ENCODE measurements at places on chromosomes 6 and 20.

DNA sequence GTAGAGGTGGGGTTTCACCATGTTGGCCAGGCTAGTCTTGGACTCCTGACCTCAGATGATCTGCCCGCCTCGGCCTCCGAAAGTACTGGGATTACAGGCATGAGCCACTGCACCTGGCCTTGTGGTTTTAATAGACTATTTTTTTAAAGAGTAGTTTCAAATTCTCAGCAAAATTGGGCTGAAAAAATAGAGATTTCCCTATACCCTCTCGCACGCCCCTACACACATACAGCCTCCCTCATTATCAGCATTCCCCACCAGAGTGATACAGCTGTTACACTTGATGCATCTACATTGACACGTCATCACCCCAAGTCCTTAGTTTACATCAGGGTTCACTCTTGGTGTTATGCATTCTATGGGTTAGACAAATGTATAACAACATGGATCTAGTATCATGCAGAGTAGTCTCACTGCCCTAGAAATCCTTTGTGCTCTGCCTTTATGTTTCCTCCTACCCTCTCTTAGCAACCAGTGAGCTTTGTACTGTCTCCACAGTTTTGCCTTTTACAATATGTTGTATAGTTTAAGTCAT lies 103.6 kb downstream of the CDYL start:
- no peak for DNase-seq

DNA sequence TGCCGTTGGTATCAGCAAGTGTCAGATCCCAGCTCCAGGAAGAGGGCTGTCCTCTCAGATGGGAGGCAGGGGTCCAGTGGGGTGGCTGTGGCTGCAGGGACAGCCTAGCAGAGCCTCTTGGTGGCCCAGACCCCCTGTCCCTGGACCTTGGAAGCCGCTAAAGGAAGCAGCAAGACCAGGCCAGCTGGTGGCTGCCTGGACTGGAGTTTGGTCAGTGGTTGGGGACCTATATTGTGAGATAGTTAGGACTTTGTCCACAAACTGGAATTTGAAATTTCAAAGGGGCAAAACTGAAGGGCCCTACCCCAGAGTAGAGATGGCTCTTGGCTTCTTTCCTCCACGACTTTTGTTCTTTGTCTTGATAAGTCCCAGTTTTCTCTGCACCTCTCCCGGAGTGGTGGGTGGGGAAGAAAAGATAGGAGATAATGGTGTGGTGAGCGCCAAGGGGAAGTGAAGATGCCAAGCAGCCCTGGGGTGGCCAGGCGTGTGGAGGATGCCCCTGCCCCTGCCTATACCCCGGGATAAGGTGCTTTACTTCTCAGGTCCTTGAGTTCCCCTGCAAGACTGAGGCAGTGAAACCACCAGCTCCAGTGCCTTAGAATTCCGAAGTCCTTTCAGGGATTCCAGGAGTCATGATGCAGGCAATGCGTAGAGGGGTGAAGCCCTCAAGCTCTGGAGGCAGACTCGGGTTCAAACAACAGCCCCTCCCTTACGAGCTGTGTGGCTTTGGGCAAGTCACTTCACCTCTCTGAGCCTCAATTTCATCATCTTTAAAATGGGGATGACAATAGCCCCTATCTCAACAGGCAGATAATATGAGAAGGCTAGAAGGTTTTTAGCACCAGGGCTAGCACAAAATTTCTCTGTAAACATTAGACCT lies 40.2 kb downstream of the HNF4A start:
- no peak for DNase-seq

- DNase-seq, result no peak
Measured at GRCh38 chr20:8423482-8423881, 291.4 kb downstream of the PLCB1 start.

DNA sequence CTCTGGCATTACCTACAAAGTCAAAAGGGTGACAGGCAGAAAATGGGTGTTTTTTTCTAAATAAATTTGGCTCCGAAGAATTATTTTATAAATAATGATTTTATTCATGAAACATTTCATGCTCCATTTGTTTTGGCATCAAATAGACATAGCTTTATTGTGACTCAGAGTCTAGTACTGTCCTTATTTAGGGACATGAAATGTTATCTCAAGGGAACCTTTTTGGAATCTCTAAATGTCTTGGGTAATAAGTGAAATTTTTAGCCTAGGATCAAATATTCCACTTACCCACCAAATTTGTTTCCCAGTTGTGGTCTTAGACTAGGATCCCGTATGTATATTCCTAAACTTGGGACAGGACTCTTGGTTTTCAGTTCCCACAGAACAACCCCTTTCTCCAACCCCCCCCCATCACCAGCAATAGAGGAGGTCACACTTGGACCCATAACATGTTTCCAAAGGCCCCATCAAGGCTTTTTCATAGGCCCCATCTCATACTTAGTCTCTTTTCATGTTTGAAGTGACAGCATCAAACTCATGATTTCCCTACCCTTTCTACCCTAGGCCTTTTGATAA lies 81.8 kb downstream of the JAG1 start:
- no peak for DNase-seq

- no peak for DNase-seq
Measured at GRCh38 chr20:13149371-13150105, 71.5 kb upstream of the ISM1 start.

GRCh38 chr6:80249897-80250296 lies 143.4 kb downstream of the BCKDHB start:
- no peak for DNase-seq

DNA sequence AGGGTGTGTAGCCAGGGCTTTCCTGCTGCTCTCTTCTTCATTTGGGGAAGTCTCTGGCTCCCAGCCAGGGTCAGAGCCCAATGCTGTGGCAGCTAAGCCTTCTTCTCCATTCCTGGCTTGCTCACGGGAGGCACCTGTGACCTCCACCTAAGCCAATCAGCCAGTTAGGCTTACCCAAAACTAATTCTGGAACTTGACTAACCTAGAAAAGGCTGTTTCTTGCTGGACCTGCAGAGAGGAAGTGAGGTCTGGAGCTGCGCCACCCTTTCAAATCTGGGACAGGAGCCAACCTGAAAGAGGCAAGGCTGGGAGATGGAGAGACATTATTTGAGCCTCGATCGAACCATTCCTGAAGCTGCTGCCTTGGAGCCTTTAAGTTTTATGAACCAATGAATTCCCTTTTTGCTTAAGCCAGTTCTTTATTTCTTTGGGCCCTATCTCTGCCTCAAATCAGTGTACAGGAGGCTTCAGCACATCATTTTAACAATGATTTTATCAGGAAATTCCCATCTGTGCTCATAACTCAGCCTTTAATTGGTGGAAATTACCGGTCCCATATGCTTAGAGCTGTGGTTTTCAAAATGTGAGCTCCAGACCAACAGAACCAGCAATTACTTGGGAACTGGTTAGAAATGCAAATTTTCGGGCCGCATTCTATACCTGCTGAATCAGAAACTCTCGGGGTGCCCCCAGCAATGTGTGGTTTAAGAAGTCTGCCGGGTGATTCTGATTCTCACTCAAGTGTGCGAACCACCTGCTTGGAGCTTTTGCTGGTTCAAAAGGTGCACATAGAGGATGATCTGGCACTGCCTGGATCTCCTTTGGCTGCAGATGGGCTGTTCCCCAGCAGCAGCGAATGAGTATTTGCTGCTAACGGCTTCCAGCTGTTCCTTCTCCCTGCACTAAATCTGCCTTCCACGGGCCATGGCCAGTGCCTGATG lies 97.4 kb upstream of the RNF24 start:
- DNase-seq, result no peak

- DNase-seq, result no peak
Measured at GRCh38 chr6:145360865-145361264, 374.5 kb downstream of the EPM2A start.

- DNase-seq, result no peak
Measured at GRCh38 chr6:79719248-79719960, 88.3 kb downstream of the SH3BGRL2 start.

DNA sequence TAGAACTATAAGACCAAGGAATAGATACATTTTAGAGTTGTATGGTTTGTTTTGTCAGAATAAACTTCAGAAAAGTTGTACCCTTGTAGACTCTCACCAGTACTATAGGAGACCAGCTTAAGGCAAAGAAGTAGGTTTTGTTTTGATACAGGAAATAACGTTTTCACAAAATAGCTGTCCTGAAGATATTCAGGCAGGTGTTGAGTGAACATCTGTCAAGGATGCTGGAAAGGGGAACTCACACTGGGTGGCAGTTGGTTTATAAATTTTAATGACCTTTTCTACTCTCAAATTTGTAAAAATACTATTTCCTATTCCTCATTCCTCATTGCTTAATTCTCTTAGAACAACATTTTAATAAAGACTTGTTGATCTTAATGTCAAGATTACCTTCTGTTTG lies 174.0 kb upstream of the MAN1A1 start:
- DNase-seq, result no peak

DNA sequence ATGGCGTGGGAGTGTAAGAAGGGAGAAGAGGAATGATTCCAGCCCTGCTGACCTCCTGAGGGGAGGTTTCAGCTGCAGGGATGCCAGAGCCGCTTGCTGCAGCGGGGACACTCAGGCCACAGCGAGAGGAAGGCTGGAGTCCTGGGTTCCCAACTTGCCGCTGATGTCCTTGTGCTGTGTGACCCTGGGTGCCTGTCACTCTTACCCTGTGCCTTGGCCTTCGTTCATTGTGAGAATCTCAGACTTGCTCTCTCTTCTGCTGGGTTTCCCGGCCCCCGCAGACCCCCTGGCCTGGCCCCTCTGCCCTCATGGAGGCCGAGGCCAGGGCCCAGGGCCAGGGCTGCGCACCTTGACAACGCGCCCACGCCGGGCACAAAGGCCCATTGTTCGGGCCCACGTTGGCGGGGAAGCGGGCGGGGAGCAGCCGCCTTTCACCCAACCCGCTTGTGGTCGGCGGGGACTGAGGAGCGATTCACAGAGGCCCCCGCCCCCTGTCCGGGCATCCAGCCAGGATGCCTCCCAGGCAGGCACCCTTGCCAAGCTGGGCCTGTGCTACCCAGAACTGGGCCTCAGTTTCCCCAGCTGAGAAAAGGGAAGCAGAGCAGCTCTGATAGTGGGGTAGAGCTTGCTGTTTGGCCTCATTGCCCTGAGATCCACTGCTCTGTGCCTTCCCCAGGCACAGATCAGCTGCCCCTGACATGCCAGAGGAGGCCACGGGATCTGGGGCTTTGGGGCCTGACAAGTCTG lies 52.4 kb downstream of the CEBPB start:
- peak; percentile 49 for DNase-seq

DNA sequence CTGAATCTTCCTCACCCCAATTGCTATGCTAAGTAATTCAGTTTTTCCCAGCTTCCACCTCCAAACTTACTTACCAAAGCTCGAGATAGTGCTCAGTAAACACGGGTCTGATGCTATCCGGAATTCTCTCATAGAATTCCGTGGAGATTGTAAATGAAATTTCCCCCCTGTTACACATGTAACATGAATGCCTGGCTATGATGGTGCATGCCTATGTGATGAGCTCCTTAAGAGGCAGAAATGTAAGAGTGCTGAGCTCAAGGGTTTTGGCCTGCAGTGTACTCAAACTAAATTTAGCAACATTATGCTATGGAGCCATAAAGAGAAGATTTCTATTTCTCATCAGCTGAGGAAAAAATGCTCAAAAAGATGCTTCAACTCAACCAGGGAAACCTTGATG lies 133.4 kb upstream of the FUT9 start:
- no peak for DNase-seq

DNA sequence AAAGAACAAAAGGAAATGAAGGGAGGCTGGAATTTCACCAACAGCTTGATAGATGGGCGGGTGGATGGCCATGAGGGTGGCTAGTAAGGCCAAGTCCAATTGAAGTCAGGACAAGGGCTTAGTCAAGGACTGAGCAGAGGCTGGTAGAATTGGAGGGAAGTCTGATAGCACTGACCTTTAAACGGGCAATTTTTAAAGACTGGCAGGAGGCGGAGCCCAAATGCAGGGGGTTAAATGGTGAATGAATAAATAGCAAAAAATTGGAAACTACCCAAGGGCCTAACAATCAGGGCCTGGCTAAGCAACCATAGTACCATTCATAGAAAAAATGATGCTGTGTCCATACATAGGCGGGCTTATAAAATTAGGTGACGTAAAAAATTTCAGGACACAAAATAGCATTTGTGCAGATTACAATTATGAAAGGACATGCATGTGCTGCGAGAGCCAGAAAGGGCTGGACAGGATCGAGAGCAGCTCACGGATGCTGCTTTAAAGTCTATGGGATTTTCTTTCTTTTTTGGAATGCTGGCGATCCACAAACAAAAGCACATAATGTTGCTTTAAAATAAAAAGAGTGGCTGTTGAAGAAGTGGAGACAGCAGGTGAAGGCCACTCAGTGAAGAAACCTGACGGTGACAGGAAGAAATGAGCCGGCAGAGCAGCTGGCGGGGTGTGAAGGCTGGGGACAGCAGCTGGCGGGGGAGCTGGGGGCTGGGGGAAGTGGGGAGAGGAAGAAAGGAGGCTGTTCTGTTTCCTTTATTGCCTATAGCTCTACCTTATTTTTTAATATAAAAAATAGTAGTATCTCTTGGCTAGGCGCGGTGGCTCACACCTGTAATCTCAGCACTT lies 42.8 kb upstream of the TAF8 start:
- no peak for DNase-seq

- no peak for DNase-seq
Measured at GRCh38 chr6:107628878-107629277, 139.0 kb downstream of the SOBP start.

- no peak for DNase-seq
Measured at GRCh38 chr6:168584671-168585070, 143.7 kb downstream of the SMOC2 start.

DNA sequence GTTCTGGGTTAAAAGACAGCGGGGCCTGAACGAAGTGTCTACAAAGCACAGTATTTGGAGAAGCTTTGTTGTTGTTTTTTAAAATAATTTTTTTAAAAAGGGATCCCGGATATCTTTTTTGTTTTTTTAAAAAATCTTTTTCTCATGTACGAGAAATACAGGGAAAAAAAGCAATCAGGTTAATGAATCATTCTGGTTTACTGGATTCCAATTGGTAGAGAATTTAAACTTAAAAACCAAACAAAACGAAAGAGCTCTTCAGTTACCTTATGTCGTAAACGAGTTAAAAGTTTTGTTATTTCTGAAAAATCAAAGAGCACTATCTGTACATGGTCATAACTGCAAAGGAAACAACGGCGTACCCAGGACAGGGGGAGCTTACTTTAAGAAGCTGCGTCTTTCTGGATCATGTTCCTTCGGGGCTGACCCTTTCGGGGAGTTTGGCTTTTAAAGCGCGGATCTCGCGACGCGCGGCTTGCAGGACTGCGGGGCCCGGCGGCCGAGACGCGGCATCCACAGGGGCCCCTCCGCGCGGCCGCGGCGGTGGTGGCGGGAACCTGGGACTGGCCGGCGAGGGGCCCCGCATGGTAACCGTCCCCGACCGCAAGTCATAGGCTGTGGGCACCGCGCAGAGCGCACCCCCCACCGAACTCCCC lies 927 bp downstream of the IL20RA start:
- peak; percentile 49 for DNase-seq

GRCh38 chr20:45836841-45837240 lies 3.2 kb downstream of the SNX21 start:
- no peak for DNase-seq

DNA sequence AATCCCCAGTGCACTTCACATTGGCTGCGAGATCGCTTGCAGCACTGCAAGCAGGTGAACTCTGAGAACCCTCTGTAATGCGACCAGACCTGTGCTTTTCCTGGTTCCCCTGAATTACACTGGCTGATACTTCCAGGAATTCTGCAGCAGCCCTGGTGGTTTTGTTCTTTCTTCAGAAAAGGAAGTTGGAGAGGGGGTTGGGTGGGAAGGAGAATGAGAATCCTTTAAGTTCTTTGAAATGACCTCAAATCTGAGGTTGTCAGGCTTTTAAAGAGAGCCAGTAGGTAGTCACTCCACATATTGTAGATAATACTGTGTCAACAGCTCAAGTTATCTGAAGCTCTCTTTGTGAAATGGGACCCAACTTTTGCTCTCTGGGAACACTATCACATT lies 62.4 kb downstream of the GCNT2 start:
- DNase-seq, result peak; percentile 41

All from iPS-NIHi11 (cell line).